Daoy (cell line): ENCODE measurements at places on chromosomes 4 and X. TPM values are rescaled to one million over a fixed set of nuclear protein-coding genes. Genes with fewer than 3 reads are reported as not detected.

Gene ADH4
- total RNA-seq = not detected in 2 replicates

Gene F8
- total RNA-seq = 0.63 and 2.2 TPM in 2 replicates

Gene ZDHHC15
- total RNA-seq = 0.06 TPM in 1 of 2 replicates, not detected in the other

Gene HELT
- not detected in 2 replicates for total RNA-seq

Gene ADGRL3
- 1.8 and 4.6 TPM in 2 replicates for total RNA-seq

Gene MAP7D2
- total RNA-seq = 1.7 and 3.7 TPM in 2 replicates

Gene GAGE12J
- total RNA-seq = not detected in 2 replicates

Gene ZNF157
- total RNA-seq = 0.06 TPM in 1 of 2 replicates, not detected in the other

Gene PASD1
- total RNA-seq = 0.17 and 1.5 TPM in 2 replicates

Gene CCDC120
- total RNA-seq = 0.09 and 0.46 TPM in 2 replicates

Gene NAT8L
- total RNA-seq = 2.8 and 3.4 TPM in 2 replicates

Gene RBM46
- not detected in 2 replicates for total RNA-seq

Gene GPC4
- 1.3 and 2.5 TPM in 2 replicates for total RNA-seq

Gene REELD1
- not detected in 2 replicates for total RNA-seq

Gene TMSB15B
- total RNA-seq = 3.4 and 6.0 TPM in 2 replicates

Gene HSFX2
- not detected in 2 replicates for total RNA-seq

Gene CTPS2
- total RNA-seq = 9.0 and 11.9 TPM in 2 replicates

Gene MTMR8
- total RNA-seq = not detected in 2 replicates

Gene AMOT
- total RNA-seq = 0.80 TPM in 2 replicates

Gene PRR32
- not detected in 2 replicates for total RNA-seq

Gene RAB40AL
- 0.40 TPM in 1 of 2 replicates, not detected in the other for total RNA-seq

Gene IL2
- total RNA-seq = not detected in 2 replicates

Gene F9
- not detected in 2 replicates for total RNA-seq

Gene TCEAL6
- not detected in 2 replicates for total RNA-seq

Gene NPNT
- not detected in 2 replicates for total RNA-seq

Gene GYPB
- total RNA-seq = not detected in 2 replicates

Gene CXorf51A
- not detected in 2 replicates for total RNA-seq

Gene SOX3
- not detected in 2 replicates for total RNA-seq

Gene SMIM10L2A
- total RNA-seq = 0.12 and 0.17 TPM in 2 replicates

Gene SYN1
- not detected in 2 replicates for total RNA-seq

Gene TACR3
- total RNA-seq = not detected in 2 replicates

Gene FRAS1
- total RNA-seq = 0.48 and 1.9 TPM in 2 replicates

Gene CXCL11
- total RNA-seq = 3.7 and 9.8 TPM in 2 replicates

Gene CENPVL2
- total RNA-seq = 0.34 and 1.2 TPM in 2 replicates

Gene HSD17B13
- not detected in 2 replicates for total RNA-seq

Gene AFP
- 0.91 TPM in 1 of 2 replicates, not detected in the other for total RNA-seq

Gene UGT2A1
- total RNA-seq = not detected in 2 replicates

Gene HAUS3
- 13.4 and 29.3 TPM in 2 replicates for total RNA-seq

Gene H2BW2
- not detected in 2 replicates for total RNA-seq

Gene PAGE1
- 22.4 and 35.4 TPM in 2 replicates for total RNA-seq

Gene NUDT9
- 4.9 and 20.3 TPM in 2 replicates for total RNA-seq

Gene GAGE12F
- total RNA-seq = 2.2 and 2.8 TPM in 2 replicates

Gene CT45A5
- total RNA-seq = 10.4 and 11.1 TPM in 2 replicates

Gene VCX
- total RNA-seq = 0.27 and 3.8 TPM in 2 replicates

Gene CDX4
- not detected in 2 replicates for total RNA-seq

Gene ZNF630
- 1.3 and 1.6 TPM in 2 replicates for total RNA-seq

Gene TCEAL5
- not detected in 2 replicates for total RNA-seq

Gene SFRP2
- not detected in 2 replicates for total RNA-seq

Gene TEX13B
- not detected in 2 replicates for total RNA-seq

Gene PRDM5
- 4.3 and 5.2 TPM in 2 replicates for total RNA-seq

Gene NPY5R
- 0.48 TPM in 1 of 2 replicates, not detected in the other for total RNA-seq
